ENCODE measurements at places on chromosomes 2 and 18.

DNA sequence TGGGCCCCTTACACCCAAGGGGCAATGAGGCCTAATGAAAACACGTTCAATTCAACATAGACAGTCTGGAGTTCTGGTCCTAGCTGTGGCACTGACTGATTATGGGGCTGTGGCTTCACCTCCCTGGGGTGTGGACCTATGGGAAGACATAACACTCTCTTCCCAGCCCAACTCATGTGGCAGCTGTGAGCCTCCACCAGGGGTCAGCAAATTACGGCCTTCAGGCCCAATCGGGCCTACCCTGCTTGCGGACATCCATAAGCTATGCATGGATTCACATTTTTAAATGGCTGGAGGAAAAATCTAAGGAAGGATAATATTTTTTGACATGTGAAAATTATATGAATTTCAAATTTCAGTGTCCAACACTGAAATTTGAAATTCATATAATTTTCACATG lies 101.3 kb downstream of the LOXHD1 start:
- peak; percentile 43 for DNase-seq

DNA sequence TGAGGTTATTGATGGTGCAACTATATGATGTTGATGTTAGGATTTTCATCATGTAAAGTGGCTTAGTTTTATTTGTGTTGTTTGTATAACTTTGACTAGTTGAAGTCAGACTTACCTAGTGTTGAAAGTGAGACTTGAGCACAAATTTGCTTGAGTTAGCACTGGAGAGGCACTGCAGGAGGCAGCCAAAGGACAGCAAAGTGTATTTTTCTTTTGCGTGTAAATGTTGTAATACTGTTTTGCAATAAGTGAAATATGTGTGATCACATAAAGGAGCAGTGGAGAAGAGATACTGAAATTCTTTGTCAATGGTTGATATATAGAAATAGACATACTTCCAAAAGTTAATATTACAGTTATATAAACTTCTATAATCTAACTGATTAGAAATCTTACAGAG lies 332.0 kb upstream of the RAB12 start:
- no peak for DNase-seq

GRCh38 chr18:52183107-52183506 lies 156.9 kb upstream of the DCC start:
- DNase-seq: no peak

DNA sequence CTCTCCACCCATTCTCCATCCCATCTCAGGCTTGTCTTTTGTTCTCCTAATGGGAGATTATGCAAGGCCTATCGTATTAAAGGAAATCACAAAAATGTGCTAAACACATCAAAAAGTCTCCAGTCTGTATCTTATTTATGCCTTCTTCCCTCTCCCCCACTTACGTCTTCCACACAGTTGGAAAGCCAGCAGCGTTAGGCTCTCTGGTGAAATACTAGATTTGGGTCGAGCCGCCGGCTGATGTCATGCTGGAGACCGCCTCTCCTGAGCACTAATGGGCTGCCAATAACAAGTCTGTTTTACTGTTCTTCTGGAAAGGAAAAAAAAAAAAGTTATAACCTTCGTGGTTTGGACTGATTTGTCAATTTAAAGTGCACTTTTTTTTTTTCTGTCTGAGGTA lies 182.7 kb upstream of the SIX2 start:
- no peak for DNase-seq

DNA sequence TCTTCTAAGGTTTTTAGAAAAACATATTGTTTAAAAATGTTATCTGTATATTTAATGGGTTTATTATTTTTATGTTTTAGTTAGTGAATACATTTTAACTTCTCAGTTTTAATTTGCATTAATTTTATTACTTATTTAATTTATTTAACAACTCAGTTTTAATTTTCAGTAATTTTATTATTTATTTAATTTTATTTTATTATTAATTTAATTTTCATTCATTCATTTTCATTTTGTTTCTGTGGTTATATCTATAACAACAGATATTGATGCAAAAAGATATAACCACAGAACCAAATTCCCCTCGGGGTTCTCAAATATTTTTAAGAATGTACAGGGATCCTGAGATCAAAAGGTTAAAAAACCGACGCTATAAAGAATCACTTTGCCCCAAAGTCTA lies 23.0 kb downstream of the FAM237A start:
- no peak for DNase-seq

GRCh38 chr18:50287028-50287440 lies 458 bp downstream of the CXXC1 start:
- DNase-seq: no peak

GRCh38 chr18:58581265-58581664 lies 47.6 kb downstream of the ALPK2 start:
- DNase-seq: no peak

GRCh38 chr2:217838409-217838831 lies 164.4 kb downstream of the TNS1 start:
- DNase-seq: no peak

- no peak for DNase-seq
Observed at GRCh38 chr2:160647967-160648685, 154.5 kb upstream of the RBMS1 start.

GRCh38 chr2:102042196-102043081 lies 50.7 kb downstream of the IL1R2 start:
- no peak for DNase-seq

DNA sequence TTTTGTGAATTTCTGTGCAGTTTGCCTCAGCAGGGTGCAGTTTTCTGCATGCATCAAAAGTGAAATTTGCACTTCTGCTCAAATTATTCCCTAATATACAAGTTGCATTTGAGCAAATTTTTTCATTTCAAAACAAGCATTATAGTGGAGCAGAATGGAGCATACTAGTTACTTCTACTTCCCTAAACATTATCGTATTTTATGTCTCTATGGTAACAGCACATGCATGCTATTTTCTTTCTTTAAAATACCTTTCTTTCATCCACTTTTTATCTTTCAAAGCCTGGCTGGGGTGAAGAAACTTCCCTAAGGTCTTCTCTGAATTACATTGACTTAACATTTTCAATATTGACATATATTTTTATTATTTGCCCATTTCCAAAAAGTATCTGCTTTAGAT lies 11.2 kb downstream of the RHBDD1 start:
- no peak for DNase-seq

- no peak for DNase-seq
Observed at GRCh38 chr2:206045251-206045650, 40.7 kb downstream of the INO80D start.

DNA sequence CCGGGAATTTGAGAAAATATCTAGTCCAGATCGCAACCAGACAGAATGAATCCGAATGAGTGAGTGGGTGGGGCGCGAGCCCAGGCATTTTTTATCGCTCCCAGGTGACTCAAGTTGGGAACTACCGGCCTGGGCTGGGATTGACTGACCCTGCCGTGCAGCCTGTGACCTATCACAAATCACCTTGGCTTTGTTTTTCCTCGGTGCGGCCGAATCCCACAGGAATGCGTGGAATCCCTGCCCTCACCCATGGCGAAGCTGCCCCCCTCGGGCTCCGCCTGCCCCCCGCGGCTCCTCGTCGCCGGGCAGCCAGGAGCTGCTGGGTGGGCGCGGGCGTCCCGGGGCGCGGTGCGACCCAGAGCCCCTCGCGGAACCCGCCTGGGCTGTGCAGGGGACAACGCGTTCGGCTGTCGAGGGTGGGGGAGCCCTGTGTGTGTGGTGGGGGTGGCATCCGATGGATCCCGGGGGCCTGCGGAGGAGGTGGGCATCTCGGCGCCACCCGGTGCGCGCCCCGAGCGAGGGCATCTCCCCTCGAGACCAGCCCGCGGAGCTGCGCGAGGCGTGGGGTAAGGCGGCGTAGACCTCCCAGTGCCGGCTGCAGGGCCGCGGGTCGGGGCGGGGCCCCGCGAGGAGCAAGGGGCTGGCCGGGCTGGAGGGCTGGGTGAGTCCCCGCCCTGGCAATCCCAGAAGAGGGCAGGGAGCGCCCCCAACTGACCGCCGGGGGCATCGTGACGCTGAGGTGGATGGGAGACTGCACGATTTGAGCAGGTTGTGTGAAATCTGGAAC lies 16.5 kb downstream of the B3GNT7 start:
- peak; percentile 90 for DNase-seq

DNA sequence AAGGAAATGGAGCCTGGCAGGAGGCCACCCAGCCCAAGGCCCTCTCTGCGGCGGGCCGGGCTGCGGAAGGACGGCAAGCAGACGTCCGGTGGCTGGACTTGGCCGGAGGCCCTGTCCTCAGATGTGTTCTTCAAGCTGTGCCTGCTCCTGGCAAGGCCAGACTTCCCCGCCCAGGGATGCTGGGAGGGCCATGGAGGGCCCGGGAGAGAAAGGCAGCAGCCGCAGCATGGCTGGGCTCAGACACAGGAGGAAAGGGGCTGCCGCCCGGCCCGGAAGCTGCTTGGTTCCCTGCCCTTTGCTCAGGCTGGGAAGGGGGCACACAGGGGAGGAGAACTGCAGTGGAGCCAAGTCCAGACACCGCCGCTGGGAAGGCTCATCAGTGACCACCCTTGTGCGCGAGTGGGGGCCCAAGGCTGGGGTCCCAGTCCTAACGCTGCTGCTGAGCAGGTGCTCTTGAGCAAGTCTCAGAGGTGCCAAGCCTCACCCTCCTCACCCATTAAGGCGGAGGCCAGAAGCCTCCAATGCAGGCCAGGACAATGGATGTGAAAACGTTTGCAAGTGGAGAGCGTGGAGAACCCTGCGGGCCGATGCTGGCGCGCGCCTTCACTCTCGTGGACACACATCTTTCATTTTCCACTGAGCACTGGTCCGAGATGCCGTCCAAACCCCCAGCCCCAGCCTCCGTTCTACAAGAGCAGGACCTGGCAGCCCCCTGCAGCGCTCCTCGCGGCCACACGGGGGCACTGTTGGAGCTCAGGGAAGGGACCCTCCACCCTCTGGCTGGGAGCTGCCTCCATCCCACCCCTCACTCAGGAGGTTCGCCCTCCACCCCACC lies 7.9 kb downstream of the CROCC2 start:
- DNase-seq: peak; percentile 56

DNA sequence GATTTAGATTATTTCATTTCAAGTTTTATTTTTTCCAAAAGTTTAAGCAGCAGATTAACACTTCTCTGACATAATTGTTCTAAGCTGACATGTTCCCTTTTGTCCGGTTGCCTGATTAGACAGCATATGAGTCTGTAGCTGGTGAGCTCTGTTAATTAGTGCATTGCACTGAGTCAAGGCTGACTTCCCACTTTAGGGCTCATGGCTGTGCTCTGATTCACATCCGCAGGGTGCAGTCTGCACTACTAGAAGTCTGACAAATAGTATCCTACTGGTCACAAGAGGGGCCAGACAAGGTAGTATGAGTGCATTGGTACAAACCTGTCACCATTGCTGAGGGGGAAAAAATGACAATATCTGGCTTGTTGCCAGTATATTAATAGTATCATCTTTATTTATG lies 443.9 kb upstream of the ZNF804A start:
- DNase-seq: no peak

GRCh38 chr2:148965623-148966437 lies 72.7 kb upstream of the LYPD6B start:
- no peak for DNase-seq

- no peak for DNase-seq
Observed at GRCh38 chr2:19936203-19936602, 34.4 kb upstream of the TTC32 start.

DNA sequence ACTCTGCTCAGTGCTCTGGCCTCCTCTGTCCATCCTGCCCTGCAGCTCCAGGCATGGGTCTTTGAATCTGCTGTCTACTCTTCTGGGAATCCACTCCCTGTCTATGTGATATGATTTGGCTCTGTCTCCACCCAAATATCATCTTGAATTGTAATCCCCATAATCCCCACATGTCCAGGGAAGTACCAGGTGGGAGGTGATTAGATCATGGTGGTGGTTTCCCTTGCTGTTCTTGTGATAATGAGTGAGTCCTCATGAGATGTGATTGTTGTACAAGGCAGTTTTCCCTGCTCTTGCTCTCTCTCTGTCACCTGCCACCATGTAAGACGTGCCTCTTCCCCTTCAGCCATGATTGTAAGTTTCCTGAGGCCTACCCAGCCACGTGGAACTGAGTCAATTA lies 881.8 kb upstream of the ID2 start:
- DNase-seq: no peak

DNA sequence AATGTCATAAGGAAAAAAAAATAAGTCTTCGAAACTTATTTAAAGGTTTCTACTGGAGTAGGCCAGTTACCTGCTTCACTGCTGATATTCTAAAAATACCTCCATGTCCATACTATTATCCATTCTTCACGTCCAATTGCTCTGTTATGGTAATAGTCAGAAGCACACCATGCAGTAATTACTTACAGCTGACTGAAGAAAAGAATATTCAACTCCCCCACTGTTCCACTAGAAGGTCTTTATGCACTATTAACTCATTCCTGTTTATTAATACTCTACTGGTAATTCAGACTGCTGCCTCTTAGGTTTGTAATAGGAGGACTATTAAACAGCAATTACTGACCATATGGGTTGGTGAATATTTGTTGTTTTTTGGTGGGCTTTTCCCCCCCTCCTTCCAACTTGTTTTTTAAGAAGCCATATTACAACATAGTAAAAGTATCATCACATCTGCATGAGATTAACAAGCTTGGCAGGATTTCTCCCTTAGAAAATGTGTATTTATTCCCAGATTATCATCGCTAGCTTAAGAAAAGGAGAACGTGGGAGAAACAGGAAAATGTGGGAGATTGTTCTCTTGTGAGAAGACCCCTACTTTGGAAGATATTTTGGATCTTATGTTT lies 806.4 kb upstream of the FANCL start:
- DNase-seq: no peak

DNA sequence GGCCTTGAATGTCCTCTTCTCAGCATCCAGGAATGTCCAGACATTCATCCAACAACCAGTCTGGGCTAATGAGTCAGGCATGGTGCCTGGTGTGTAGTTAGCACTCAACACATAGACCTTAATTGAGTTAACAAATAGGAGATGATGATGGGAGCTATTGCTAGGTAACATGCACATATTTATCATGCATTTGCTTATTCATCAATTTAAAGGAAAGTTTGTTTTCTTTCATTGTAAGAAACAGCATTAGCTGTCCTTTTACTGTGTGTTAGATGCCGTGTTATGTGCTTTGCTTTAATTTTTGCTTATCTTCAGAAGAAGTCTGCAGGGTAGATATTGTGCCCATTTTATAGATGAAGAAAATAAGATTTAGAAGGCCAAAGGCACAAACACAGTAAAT lies 43.2 kb downstream of the TSN start:
- no peak for DNase-seq

DNA sequence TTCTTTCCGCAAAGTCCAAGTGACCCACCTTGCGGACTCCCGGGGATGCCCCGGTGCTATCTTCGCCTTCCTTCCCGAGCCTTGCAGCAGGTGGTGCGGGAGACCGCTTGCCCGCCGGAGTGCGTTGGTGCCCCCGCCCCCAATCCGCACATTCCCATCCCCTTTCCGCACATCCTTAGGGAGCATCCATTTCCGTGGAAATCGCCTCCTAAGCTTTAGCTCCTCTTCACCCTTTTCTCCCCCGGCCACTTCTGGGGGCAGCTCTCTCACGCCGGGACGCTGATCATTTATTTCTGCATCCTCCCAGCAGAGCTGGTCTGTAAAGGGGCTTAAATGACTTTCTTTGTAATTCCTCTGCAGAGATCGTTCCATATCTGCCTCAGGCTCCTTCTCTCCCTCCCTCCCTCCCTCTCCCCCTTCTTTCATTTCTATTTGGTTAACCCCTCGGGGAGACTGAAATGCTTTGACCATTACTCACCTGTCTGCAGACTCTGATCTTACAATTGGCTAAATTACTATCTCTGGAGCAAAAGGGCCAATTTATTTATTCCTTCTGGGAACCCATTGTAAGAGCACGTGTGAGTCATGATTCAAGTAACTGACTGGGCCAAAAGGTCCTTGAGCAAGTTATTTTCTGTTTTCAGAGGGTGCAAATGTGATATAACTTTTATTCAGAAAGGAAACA lies 1.3 kb upstream of the LYPD1 start:
- DNase-seq: no peak
